Tibial nerve (tissue), 4 donors: ENCODE measurements at places on chromosomes 2 and 18. TPM values are rescaled to one million over a fixed set of nuclear protein-coding genes. Genes with fewer than 3 reads are reported as not detected.

Gene SCN9A
- total RNA-seq: 8.2 TPM

Gene PLGLB2
- 2.1 TPM for total RNA-seq

Gene FAM228A
- 5.0 TPM for total RNA-seq

Gene CIB4
- total RNA-seq: not detected

GRCh38 chr2:193966590-193966989, 1690.4 kb upstream of the SLC39A10 start:
- no peak for DNase-seq

GRCh38 chr2:229658004-229658403, 56.4 kb downstream of the DNER start:
- DNase-seq: no peak

DNA sequence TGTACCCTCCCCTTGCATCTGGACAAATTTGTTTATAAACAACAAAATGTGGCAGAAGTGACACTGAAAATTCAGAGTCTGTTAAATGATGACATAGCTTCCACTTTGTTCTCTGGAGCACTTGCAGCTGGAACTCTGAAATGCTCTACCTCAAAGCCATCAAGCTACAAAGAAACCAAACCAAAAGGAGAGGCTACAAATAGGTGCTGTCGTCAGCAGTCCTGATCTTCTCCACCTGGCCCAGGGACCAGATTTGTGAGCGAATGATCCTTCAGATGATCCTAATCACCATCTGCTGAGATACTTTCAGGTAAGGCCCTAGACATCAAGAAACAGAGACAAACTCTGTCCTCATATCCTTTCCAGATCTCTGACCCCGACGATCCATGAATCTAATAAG, 27.9 kb upstream of the PAIP2B start:
- no peak for DNase-seq

- DNase-seq: no peak
These were observed 1.7 kb upstream of the PKDCC start for GRCh38 chr2:42045848-42046748.

GRCh38 chr2:46963210-46963609, 47.6 kb upstream of the MCFD2 start:
- DNase-seq: no peak

- DNase-seq: no peak
These were observed 8.3 kb upstream of the COL6A3 start for GRCh38 chr2:237422309-237422708.

GRCh38 chr2:31707992-31708391, 127.3 kb upstream of the SRD5A2 start:
- no peak for DNase-seq

- DNase-seq: no peak
These were observed 100.0 kb upstream of the HDAC4 start for GRCh38 chr2:239500574-239501550.
